T-helper 9 cell (primary cell): ENCODE measurements at places on chromosomes 12 and 14.

DNA sequence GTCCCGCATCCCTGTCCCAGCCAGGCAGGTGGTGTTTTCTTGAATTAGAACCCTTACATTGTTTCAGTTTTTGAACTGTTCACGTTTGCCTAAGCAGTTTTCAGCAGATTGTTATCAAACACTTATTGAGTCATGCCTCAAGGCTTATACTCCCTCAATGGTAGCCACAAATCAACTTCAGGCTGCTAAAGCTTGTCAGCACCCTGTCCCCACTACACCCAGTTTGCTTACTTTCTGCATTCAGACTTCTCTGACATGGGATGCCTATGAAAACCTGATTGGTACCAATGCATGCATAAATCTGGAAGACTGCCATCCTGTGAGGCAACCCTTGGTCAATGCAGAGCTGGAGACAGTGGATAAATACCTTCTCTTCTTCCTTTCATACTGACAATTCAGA, 225.4 kb downstream of the BTG1 start:
- no peak for DNase-seq

- DNase-seq = no peak
Measured at GRCh38 chr12:47938594-47938993, 24.8 kb upstream of the TMEM106C start.

- no peak for DNase-seq
Measured at GRCh38 chr12:40078266-40078665, 27.6 kb downstream of the SLC2A13 start.

DNA sequence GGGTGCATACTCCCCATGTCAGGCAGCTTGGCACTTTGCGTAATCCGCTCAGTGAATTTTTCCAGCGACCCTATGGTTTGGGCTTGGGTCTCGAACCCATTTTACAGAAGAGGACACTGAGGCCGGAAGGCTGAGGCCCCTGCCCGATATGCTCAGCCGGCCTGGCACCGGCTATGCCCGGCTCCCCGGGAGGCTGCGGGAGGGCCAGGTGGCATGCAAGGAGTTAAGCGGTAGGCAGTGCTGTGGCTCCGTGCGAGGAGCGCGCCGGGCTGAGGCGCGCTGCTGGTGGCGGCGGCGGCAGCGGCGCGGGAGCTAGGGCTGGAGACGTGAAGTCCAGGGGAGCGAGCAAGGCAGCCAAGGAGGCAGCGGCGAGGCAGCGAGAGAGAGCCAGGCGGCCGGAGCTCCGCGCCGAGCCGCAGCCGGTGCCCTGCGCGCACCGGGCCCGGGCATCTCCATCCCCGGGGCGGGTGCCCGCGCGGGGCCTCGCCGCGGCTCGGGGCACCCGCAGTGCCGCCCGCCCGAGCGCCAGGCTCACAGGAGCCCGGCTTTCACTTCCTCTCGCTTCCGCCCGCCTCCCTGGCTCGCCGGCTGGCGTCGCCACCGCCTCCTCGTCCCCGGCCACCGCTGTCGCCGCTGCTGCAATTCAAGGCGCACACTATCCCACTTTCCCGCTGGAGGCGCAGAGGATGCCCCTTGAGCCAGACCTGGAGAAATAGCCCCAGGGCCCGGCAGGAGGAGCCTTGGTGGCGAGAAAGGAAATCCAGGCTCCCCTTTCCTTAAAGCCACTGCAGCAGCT, at the start of gene WSCD2:
WSCD2 (plus strand) TSS at position 272 of the 796 bp plus-strand sequence. CDS start 66,545 bp downstream, outside the sequence.
- no peak for DNase-seq

GRCh38 chr14:24314377-24315193, 3.3 kb downstream of the LTB4R start:
- DNase-seq = no peak

- no peak for DNase-seq
Measured at GRCh38 chr14:106024983-106025604, 498.7 kb downstream of the TMEM121 start.

- no peak for DNase-seq
Measured at GRCh38 chr14:33451211-33451610, 499.7 kb downstream of the EGLN3 start.

- no peak for DNase-seq
Measured at GRCh38 chr14:37697489-37698121, 102.2 kb downstream of the TTC6 start.

DNA sequence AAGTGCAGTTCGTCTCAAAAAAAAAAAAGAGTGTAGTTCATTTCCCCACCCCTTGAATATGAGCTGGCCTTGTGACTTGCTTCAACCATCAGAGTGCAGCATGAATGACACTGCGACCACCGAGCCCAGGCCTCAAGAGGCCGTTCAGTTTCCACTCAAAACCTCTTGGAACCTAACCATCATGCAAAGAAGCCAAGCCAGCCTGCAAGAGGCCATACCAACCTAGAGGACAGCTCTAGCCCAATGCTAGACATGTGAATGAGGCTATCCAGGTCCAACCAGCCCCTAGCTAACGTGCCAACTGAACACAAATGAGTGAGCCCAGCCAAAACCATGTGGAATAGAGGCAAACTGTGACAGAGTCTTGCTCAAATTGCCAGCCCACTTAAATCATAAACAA, 29.7 kb downstream of the R3HDM2 start:
- no peak for DNase-seq

GRCh38 chr12:62400135-62400534, 66.5 kb upstream of the MON2 start:
- no peak for DNase-seq

DNA sequence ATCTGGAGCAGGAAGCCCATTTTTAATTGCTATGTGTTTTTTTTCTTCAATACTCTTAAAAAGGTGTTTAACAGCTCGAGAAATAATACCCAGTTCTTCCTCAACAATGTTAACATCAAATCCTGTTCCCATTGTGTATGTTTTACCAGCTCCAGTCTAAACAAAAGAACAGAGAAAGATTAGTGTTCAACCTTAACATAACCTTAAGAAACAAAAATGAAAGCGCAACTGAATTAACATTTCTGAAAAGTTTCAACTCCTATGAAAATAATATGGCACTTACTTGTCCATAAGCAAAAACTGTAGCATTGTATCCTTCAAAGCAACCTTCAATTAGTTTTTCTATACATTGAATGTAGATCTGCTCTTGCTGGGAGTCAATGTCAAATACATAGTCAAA, 73.2 kb downstream of the KIF21A start:
- no peak for DNase-seq
